RPMI7951 (cell line): ENCODE measurements at places on chromosomes 1 and 21. TPM values are rescaled to one million over a fixed set of nuclear protein-coding genes. Genes with fewer than 3 reads are reported as not detected.

The AMY2B gene
- 0.48 and 0.88 TPM in 2 replicates for total RNA-seq

The SPRR5 gene
- not detected in 2 replicates for total RNA-seq

DNA sequence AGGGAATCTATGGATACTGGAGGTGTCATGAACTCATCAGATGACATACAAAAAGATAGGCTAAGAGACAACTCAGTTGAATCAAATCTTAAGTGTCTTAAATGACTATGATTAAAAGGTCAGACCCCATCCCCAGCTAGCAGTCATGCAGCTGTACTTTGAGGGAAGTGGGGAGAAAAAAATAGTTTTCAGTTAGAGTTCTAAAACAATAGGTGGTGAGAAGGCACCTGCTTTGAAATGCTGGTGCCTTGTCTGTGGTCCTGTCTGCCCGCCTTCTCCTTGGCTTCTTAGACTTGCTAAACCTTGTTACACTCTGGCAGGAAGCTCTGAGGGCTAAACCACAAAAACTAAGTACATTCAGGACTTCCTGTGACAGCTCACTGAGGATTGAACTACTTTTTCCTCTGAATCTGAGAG lies 15.3 kb downstream of the CD2 start:
- DNase-seq: peak; percentile 66

DNA sequence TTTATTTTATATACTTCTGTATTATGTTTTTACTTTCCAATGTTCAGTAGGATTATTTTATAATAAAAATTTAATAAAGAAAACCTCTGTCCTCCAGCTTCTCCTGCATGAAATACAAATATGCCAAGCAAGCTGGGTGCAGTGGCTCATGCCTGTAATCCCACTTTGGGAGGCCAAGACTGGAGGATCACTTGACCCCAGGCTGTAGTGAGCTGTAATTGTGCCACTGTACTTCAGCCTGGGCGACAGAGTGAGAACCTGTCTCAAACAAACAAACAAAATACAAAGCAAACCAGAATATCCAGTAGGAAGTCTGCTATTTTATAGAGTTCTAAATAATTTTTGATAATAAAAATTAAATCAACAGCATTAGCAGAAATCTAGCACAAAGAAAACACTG lies 168.8 kb downstream of the EIF4G3 start:
- DNase-seq: no peak

DNA sequence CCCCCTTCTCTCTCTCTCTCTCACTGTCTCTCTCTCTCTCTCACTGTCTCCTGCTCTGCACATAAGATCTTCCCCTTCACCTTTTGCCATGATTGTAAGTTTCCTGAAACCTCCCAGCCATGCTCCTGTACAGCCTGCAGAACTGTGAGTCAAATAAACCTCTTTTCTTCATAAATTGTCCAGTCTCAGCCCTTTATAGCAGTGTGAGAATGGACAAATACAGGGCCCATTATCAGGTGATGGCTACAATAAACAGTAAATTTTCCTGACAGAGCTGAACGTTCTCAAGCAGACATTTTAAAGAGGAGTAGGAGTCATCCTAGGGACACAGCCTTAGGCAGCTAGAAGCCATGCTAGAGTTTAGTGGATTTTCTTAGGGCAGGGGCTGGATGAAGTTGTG lies 1679.7 kb upstream of the B3GALT2 start:
- no peak for DNase-seq

- DNase-seq: peak; percentile 94
These were observed 183.3 kb upstream of the TMEM51 start for GRCh38 chr1:14970115-14970798.

- no peak for DNase-seq
These were observed 52.9 kb upstream of the SSBP3 start for GRCh38 chr1:54459140-54459539.

DNA sequence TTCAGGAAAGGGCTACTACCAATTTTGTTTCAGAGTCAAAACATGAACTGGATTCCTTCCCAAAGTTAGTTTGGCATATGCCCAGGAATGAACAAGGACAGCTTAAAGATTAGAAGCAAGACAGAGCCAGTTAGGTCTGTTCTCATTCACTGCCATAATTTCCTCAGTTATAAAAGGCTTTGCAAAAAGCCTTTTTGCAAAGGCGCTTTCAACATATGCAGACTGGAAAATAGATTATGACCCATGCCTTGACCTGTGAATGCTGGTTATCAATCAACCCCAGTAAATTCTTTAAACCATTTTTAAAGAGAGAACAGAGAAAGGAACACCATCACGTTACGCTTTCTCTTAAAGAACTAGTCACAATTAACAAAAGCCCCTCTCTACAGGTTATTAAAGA lies 1.7 kb upstream of the FRRS1 start:
- no peak for DNase-seq

DNA sequence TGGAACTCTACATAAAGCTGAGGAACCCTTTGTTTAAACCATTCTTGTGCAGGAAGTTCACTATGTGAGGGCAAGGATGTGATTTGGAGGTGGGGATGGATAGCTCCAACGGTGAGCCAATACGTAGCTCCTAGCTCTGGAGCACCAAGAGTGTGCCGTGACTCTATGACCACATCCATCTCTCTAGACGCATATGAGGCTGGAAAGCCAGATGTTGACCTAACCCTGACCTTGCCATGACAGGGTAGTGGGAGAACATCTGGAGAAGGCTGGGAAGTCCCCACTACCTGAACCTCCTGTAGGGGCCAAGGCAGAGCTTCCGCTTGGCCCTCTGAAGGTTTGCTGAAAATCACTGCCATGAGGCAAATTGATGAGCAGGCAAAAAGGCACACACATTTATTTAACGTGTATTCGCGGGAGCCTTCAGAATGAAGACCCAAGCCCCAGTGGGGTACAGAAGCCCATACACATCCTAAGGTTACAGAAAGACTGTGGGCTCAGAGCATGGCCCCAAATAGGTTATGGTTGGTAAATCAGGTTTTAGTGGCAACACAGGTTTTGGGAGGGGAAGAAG lies 43.4 kb downstream of the EIF2D start:
- no peak for DNase-seq

- DNase-seq: no peak
These were observed 99.5 kb downstream of the CACHD1 start for GRCh38 chr1:64569411-64569810.

GRCh38 chr1:181485287-181486097 lies 2.2 kb downstream of the CACNA1E start:
- no peak for DNase-seq

DNA sequence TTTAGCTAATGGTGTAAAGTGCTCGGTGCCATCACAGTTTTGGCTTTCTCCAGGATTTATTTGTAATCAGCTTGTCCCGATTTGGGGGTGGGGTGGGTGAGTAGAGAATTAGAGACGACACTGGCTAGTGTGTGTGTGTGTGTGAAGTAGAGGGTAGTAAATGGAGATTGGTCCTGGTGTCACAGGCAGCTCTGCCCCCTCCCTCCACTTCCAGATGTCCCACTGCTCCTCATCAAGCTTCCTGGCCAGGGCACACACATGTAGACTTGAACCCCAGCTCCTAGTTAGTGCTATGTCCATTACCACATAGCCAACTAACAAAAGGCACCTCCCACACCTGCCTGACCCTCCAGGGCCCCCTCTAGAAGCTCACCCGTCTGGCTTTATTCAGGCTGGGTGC lies 3.2 kb downstream of the TRNP1 start:
- no peak for DNase-seq
